ENCODE measurements at places on chromosomes 5 and 9.

DNA sequence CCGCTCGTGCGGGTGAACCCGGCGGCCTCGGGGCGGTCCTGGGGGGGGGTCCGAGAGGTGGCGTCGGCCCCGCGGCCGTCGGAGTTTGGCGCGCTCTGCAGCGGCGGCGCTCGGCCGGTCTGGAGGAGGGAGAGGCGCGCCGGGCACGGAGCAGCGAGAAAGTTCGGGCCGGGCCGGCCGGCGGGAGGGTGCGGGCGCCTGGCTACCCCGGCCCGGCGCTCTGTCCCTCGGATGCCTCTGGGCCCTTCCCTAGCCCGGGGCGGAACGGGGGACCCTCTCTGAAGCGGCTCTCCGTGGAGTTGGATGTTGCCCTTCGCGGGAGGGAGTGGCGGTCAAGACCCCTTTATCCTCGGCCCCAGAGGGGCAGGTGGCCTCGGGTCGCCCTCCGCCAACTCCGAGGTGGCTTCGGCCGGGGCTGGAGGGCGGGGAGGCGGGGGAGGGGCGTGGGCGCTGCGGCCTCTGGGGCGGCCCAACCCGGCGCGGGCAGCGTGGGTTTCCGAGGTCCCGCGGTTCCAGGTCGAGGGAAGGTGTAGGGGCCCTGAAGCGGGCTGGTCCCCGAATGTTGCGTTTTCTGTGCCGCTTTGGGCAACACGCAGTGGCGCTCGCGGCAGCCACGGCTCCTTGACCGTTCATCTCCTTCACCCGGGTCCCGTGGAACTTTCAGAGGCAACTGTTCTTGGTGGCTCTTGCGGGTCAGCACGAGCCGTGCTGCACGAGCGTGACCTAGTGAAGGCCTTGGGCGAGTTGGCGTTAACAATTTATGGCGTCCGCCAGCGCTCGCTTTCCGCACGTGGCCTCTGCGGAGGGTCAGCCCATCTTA, 290.5 kb downstream of the DOCK8 start:
- no peak for DNase-seq

GRCh38 chr5:75632321-75632720, 21.1 kb downstream of the ANKDD1B start:
- DNase-seq: no peak

- no peak for DNase-seq
Observed at GRCh38 chr5:94268226-94268625, 350.2 kb downstream of the KIAA0825 start.

DNA sequence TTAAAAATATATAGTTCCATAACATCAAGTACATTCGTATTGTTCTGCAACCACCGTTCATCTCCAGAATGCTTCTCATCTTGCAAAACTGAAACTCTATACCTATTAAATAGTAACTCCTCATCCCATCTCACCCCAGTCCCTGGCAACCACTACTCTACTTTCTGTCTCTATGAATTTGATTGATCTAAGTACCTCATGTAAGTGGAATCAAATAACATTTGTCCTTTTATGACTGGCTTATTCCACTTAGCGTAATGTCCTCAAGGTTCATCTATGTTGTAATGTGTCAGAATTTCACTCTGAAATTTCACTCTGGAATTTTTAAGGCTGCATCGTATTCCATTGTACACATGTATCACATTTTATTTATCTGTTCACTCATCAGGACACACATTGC, 132.1 kb upstream of the RUSC2 start:
- DNase-seq: no peak

DNA sequence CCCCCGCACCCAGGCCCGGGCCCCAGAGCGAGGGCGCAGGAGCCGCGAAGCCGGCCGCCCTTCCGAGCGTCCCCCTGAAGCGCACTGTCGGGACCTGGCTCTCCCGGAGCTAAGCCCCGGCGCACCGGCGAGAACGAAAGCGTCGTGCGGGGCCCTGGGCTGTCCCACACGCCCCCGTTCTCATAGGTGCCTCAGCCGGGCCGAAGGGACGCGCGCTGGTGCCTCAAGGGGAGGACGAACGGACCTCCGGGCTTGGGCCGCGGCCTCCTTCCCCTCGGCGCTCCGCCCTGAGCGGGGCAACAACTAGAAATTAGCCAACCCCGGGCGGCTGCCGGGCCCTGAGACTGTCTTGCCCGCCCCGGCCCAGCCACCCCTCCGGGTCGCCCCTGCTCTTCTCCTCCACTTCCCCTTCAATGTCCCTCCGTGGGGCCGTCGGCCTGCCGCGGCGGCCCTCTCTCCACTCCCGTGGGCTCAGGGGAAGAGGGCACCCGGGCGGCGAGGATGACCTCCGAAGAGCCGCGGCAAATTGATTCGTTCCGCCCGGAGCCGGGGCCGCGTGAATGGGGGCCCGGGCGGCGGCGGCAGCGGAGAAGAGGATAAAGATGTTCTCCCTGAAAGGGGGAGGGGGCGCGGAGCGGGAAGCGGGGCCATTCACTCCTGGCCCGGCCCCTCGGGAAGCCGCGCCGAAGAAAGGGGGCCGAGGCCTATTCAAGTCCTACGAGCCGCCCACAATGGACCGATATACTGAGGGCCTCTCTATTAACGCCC, 3.5 kb upstream of the PRDM12 start:
- DNase-seq: no peak

GRCh38 chr5:108315829-108316228, 66.1 kb downstream of the FBXL17 start:
- DNase-seq: no peak

DNA sequence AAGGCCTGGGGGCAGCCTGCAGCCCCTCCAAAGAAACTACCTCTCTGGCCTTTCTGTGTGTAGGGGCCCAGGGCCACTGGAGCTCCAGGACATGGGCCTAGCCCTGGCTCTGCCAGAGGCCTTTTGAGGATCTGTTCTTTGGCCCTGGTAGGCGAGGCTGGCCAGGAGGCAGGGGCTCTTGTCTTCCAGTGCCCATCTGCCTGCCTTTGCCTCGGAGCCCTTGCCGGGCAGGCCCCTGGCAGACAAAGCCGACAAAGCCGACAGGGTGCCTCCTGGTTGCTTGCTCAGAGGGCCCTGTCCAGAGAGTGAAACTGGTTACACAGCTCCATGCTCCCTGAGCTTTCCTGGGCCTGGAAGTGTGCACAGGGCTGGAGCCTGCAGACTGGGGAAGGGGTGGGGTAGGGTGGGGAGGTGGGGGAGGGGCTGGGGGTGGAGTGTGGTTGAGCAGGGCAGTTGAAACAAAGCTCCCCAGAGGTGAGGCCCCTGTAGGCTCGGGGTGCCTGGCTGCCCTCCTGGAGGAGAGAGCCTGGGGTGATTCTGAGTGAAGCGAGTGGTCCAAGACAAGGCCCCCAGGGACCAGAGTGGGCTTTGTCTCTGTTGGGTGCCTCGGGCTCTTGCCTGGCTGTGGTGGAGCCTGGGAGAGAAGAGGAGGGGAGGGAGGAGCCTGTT, 29.3 kb downstream of the PTPA start:
- no peak for DNase-seq

- no peak for DNase-seq
Observed at GRCh38 chr9:110030632-110031031, 177.3 kb downstream of the C9orf152 start.

DNA sequence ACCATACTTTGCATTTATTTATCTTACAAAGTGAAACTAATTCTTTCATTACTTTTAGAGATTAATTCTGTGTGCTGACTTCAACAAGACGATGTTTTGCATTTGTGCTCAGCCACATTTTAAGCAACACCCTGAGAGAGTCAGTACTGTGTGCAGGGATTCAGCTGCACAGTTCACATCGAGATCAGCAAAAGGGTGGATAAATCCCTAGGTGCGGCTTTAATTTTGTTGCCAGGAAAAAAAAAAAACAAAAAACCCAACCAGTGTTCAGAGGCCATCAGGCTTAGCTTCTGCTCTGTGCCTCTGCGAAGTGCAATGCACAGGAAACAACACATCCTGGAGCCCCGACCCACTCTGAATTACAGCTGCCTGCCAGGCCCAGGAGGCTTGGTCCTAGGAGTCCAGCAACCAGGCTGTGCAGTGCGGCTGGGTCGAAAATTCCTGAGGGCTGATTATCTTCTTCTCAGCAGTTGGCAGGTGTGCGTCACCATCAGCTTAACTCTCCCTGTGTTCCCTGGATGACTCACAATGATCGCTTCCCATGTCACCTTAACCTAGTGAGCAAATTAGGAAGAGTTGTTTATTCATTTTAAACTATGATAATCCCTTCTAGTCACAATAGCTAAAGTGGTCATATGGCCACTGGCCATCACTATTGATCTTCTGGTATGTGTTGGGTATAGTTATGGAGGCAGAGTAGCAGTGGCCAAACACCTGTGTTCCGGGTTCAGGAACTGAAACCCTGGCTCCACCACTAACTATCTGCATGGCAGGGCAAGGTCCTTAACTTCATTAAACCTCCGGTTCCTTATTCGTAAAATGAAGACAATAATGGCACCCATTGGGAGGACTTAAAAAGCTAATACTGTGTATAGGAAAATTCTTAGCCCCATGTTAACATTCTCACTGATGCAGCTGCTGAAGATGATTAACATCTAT, 31.2 kb upstream of the NDUFB6 start:
- no peak for DNase-seq

GRCh38 chr5:131481569-131481968, 153.5 kb downstream of the RAPGEF6 start:
- DNase-seq: no peak

DNA sequence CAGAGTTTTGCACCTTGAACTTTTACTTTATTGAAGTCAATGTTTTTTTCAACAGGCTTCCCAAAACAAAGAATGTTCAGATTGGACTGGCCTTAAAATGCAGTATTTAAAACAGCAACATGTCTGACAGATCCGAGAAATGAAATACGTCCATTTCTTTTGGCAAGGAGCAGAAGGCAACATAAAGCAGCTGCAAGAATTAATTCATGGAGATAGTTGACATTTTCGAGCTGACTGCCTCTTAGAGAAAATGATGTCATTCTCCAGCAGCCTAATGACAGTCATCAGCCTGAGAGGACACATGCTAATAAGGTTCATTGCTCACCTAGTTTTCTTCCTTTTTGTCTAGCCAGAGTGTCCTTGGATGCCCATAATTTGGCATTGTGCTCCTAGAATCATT, 232.2 kb upstream of the SEMA6A start:
- DNase-seq: no peak

DNA sequence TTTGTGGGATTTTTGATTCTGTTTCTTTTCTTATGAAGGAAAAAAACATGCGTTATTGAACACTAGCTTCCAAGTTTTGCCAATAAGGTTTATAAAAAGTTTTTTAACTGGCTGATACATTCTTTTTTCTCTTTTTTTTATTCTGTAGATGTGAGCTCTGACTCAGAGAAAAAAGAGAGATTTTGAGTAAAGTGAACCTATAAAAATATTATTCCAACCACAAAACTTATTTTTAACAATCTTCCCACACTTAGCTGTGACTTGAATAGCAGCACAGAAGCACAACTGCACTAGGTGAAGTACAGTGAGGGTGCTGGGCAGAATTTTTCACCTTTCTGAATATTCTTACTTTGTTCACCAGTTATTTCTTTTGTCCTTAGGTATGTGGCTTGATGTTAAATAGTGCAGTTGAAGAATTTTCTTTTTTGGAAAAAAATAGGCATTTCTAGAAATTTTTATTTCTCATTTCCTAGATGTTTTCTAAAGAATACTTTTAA, 41.6 kb downstream of the CHSY3 start:
- DNase-seq: no peak

- DNase-seq: no peak
Observed at GRCh38 chr9:108654566-108654965, 201.2 kb downstream of the ACTL7B start.

DNA sequence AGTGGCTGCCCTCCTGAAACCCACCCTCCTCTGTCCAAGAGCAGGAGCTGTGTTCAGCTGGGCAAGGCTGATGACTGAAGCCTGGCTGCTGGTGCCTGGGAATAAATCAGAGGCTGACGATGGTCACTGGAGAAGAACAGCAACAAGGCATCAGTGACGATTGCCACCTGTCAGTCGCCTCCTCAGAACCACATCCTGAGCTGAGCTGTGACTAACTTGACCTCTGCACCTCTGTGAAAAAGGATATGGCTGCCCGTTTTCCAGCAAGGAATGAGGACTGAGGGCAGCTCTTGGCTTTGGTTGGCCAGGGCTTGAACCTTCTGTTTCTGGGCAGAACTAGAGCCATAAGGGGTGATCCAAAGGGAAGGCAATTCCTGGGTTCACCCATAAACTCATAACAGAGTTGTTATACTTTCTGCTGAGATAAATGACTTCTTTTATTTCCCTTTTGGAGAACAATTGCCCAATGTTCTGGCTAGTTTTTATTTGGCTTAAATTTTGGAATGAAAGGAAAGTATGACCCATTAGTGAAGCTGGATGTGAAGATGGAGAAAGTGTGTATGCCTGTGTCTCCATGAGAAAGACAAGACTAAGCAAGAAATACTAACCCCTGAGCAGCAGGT, 40.1 kb downstream of the TRIP13 start:
- DNase-seq: no peak

GRCh38 chr5:181107699-181108098, 23.3 kb downstream of the OR2V1 start:
- DNase-seq: no peak

DNA sequence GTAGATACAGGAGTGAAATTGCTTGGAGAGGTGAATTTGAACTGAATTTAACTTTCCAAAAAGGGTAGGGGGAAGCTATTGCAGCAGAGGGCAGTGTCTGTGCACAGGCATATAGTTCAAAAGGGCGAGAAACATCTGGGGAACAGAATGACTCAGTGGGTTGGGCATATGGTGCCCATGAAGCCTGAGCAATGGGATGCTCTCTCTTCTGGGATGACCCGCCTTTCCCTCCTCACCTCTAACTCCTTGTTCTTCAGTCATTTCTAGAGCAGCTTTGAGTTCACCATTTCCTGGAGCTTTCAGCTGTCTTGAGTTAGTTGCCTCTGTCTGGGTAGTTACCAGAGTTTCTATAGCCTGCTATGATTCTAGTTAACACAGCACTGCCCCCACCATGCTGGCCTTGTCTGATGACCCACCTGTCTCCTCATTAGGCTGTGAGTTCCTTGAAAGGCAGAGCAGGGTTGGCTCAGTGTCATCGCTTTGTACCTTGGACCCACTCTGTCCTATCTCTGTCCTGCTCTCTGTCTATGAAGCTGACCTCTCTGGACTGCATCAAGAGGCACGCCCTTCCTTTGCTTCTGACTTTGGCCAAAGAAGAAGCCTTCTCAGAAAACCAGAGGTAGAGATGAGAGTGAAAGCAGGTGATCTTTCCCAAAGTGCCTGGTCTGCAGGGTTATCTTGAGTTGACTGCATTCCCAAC, 299.6 kb upstream of the KLF4 start:
- DNase-seq: no peak

GRCh38 chr9:6538666-6539071, 106.9 kb downstream of the GLDC start:
- no peak for DNase-seq

- DNase-seq: peak; percentile 10
Observed at GRCh38 chr5:30765227-30765626, 428.3 kb upstream of the CDH6 start.

GRCh38 chr5:177603631-177604030, 3.7 kb downstream of the B4GALT7 start:
- no peak for DNase-seq

- no peak for DNase-seq
Observed at GRCh38 chr9:93209097-93209496, 25.2 kb downstream of the WNK2 start.

Data from HTR-8/SVneo (cell line).